Stimulated activated CD4-positive, alpha-beta T cell treated with anti-CD3 and anti-CD28 coated beads, Interleukin-15, amount 100 ng/mL, for 24 hours (primary cell): ENCODE measurements at places on chromosomes 1 and 21.
A peak's percentile ranks its signal among the peaks of the same experiment; 100 is the strongest.

GRCh38 chr1:9200441-9200840 lies 34.1 kb upstream of the H6PD start:
- DNase-seq = no peak

DNA sequence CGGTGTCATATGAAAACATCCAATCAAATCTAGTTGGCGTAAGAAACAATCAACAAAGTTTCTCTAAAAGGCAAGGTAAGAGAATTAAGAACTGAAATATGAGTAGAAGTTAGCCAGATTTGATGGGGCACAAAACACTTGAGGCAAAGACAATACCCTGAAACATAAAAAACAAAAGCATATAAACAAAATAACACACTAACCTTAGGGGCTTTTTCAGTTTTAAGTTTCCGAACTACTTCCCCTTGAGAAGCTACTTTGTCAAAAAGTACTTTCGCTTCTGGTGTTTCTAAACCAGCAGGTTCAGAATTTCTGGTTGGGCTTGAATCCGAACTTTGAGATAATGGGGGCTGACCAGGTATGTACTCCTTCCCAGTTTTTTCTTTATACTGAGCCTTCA lies 57.9 kb downstream of the EPRS1 start:
- no peak for DNase-seq

DNA sequence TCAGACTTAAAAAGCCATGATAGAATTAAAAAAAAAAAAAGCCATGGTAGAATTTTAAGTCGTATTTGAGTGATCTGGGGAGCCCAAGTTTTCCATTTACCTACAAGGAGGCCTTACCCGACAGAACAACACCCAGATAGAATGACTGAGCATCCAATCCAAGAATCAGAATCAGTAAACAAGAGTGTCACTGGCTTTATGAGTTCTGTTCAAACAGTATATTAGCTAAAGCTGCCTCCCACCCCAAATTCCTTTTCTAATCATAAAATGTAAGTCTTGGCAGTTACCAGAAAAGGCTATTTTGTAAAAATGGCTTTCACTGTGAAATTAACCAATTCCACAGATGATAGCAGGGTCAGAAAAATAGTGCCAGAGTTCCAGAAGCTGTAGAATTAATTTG lies 1.2 kb downstream of the GTF2B start:
- DNase-seq = no peak

- no peak for DNase-seq
These were observed 26.2 kb upstream of the ERG start for GRCh38 chr21:38524168-38525153.

GRCh38 chr1:159707472-159708260 lies 6.7 kb downstream of the CRP start:
- no peak for DNase-seq

DNA sequence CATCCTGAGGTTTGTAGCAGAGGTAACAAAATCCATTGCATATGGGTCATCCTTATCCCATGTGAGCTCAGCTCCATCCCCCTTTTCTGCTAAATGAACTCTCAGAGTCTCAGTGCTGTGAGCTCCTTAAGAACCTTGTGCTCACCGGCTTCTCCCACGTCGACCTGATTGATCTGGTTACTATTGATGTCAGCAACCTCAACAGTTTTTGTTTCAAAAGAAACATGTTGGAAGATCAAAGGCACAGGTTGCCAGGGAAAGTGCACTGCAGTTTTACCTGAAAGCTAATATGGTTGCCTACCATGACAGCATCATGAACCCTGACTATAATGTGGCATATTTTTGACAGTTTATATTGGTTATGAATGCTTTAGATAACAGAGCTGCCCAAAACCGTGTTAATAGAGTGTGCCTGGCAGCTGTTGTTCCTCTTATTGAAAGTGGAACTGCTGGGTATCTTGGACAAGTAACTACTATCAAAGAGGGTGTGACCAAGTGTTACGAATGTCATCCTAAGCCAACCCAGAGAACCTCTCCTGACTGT lies 131.4 kb downstream of the HS2ST1 start:
- peak; percentile 60 for DNase-seq

- no peak for DNase-seq
These were observed 47.7 kb downstream of the OSBPL9 start for GRCh38 chr1:51664421-51665240.

GRCh38 chr1:69252696-69253095 lies 315.0 kb upstream of the LRRC7 start:
- DNase-seq = no peak
